ENCODE measurements at places on chromosomes 7 and 10.

GRCh38 chr7:36280840-36281812 is 108.5 kb upstream of the ANLN start:
- no peak for DNase-seq

GRCh38 chr7:122430710-122431109 is 126.2 kb upstream of the FEZF1 start:
- DNase-seq = no peak

DNA sequence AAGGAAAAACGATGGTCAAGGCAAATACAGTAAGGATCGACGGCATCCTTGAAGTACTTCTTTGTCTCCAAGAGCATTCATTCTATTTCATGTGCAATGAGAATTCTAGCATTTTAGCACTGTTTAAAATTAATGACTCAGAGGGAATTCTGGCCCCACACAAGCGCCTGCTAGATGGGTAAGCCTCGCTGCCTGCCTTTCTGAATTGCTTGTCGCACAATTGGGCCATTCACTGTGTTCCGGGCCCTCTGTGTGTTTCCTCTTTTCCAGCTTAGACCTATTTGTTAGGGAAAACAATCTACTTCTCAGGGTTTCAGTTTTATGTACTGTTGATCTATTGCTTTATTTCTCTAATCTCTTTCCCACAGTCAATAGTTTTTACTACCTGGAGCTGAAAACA is 204.7 kb upstream of the ZNF32 start:
- no peak for DNase-seq

DNA sequence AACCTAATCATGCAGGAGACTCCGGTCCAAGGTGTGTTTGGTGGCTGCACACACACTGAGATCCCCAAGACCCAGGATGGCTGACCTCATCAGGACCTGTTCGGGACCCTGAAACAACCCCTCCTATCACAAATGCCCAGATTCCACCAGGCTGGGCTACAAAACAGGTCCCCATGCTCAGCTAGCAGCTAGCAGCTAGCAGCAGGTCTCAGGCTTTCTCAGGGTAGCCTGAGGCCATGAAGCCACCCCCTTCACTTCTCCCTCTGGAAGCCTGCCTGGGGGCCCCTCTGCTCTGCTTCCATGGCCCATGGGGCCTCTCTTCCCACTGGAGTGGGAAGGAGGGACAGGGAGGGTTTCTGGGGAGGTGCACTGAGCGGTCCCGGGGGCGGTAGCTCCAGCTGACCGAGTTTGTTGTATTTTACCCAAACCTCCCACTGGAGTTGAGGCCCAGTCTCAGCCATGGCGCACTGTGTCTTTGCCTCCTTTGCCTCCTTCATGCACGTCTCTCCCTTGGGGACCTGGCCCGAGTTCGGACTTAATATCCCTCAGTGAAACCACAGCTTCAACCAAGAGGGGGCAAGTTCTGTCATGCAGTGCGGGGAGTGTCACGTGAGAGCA is 95.1 kb upstream of the GPR26 start:
- DNase-seq = no peak

DNA sequence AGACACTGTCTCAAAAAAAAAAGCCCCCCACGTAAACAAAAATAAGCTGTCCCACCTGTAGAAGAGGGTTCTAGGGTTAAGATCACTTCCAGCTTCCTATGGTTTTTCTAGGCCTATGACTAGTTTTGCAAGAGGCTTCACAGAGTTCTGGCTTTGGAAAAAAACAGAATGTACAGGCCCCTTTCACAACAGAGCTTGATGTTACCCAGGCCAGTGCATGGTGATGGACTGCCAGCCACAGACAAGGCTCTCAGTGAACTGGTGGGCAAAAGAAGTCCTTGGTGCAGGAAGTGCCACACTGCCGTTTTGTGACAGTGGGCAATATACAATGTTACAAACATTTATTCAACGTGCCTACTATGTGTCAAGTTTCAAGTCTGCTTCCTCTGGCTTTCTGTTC is 18.3 kb upstream of the EFCAB10 start:
- DNase-seq = no peak

DNA sequence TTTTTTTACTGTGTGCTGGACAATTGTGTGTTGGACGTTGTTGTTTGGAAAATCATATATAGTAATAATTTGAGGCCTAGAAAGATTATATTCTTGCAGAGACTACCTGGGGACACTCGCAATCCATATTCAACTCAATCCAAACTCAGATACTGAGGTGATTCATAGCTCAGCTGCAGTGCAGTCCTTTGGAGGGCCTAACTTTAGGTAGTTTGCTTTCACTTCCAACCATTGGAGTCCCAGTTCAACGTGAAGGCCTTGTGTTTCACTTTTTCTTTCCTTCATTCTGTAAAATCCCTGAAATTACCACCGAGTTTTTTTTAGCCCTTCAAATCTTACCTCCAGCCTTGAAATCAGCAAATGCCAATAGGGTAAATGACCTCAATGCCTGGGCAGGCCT is 32.3 kb downstream of the ATRNL1 start:
- DNase-seq = no peak

DNA sequence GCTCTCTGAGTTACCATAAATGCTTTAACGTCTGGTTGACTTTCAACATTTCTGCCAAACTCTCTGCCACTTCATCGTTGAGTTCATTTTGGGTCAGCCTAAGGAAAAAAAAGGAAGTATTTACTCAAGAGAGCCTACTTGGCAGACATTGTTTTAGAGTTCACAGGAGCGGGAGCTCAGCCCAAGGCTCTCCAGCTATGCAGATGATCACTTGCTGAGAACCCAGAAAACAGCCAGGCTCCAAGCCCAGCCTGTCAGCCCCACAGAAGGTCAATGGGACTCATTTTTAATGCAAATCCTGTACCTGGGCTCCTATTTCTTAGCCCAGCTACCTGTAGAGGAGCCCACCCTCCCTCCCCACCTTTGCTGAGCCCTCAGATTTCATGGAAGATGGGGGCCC is 45.5 kb downstream of the NOD1 start:
- no peak for DNase-seq

- DNase-seq = no peak
Measured at GRCh38 chr10:13950543-13950939, 363.8 kb downstream of the PRPF18 start.

DNA sequence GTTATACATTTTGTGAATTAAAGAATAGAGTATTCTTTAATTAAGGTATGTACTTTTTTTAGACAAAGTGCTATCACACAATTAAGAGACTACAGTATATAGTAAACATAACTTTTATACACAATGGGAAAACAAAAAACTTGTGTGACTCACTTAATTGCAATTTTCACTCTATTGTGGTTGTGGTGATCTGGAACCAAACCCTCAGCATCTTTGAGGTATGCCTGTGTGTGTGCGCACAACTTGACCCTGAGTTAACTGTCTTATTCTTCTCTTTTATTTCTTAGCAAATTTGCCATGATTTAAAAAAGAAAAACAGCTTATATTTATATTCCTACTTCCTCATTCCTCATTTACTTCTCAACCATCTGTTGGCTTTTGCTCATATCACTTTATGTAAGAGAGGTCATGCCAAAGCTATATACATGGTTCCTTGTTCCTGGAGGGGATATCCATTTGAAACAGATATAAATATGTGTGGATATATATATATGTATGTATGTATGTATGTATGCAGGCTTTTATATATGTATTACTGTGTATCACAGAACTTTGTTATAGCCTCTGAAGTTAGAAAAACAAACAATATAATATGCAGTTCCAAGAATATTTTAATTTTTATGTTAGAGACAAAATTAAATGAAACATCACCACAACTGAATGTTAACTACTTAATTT is 259.5 kb upstream of the HGF start:
- DNase-seq = no peak

- DNase-seq = no peak
Measured at GRCh38 chr7:67620216-67620933, 623.7 kb downstream of the TYW1 start.

DNA sequence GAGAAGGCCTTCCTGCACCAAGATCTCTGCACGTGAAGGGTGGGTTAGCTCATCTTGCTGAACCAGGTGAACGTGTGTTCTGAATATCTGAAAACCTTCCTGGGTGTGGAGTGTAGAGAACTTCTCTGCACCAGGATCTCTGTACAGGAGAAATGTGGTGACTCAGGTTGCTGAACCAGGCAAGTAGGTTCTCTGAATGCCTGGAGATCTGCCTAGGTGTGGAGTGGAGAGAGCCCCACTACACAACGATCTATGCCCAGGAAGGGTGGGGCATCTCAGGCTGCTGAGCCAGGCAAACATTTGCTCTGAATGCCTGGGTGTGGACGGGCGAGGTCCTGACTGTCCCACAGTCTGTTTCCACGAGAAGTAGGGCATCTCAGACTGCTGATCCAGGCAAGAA is 1002.3 kb upstream of the KCND2 start:
- DNase-seq = no peak

GRCh38 chr10:56823849-56824248 is 462.8 kb upstream of the ZWINT start:
- no peak for DNase-seq

DNA sequence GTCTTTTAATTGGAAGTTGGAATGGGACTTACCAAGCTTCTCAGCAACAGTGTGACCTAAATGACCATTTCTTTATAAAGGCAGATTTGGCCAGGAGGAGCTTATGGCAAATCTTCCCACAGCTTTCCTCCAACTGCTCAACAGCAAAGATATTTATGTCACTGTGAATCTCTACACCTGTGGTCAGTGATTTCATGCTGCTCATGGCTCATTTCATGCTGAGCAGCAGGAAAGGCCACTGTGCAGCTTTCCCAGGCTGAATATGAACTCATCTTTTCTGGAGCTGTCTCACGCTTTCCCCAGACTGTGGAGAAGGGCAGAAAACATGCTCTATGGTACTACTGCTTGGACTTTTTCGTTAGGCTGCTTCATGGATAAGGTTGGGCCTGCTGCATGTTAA is 29.8 kb downstream of the CALCR start:
- DNase-seq = no peak

DNA sequence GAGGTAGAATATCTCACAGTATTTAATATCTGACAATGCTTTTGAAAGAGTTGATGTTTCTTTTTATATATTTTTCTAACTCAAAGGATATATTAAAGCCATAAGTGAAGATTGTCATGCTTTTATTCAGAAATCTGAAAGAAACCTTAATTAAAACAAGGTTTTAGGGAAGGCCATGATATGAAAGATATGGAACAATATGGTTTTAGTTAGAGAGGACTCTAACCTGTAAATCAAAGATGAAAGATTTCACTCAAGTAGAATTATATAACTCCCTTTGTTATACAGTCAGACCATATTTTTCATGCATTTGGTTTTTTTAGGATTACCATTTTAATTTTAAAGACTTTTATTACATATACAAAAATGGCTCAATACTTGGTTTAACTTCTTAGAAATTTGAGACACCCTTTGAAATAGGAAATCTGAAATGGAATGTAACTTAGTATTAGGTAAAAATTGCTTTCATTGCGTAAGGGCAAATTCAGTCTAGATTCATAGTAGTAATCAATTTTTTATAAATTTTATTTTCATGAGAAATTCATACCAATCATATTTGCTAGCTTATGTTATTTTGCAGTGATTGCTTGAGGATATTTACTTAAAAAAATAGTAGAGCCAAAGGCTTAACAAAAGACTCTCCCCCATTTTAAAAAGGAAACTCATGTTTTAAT is 119.8 kb downstream of the TWIST1 start:
- no peak for DNase-seq

- no peak for DNase-seq
Measured at GRCh38 chr7:82964150-82964882, 198.4 kb downstream of the PCLO start.

DNA sequence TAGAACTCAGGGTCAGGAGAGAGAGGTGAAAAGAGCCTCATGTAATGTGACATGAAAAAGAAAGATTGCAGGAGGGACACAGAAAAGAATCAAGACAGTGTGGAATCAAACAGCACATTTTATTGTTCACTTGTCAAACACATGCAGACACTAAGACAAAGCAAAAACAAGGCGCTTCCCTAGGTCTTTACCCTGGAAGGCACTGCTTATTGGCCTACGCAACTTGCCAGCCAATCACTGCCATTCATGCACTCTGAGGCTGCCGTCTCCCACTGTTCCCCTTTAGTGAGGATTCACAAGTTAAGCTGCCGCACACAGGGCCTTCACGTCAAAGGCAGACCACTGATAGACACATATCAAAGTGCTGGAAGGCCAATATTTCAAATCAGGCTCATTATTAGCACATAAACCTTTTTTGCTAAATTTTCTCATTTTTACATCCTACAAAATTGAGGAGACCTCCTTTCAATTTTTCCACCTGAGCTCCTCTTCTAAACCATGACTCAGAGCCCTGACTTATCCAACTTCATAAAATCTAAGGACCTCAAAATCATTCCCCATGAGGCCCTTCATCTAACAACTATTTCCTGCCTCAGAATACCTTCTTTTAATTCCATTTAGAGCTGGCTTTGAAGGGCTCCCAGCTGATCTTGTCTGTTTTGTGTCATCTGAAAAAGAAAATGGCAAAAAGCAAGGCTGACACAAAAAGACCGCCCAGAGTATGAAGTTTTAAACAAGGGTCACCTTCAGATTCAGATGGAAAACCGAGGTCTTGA is 149.4 kb downstream of the CHCHD3 start:
- DNase-seq = no peak

DNA sequence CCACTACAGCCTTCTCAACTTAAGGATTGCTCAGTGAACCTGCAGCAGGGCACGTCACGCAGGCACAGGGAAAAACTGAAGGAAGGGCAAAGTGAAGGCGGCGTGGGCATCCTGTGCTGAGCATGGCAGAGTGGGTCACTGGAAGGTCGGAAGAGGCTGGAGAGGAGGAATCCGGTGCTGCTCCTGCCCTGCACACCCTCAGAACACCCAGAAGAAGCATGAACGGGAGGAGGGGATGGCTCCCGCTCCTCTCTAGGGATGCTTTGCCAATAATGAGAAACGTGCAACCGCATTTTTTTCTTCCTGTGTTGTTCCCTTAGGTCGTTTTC is 175.1 kb downstream of the TNS3 start:
- no peak for DNase-seq

DNA sequence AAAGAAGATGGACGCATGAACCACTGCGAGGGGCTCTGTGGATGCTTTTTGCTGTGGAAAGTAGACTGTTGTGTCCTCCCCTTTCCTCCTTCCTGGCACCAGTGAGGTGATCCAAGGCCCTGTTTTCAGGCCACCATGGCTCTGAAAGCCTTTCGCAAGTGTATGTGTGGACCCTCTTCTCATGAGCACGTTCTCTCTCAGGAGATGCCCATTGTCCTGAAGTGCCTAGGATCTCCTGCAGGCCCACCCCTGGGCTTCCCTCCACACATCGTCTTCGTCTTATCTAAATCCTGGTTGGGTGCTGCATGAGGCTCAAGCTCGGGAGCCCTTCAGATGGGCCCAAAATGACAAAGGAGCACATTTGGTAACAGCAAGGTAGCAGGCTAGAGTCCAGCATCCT is 188.2 kb downstream of the PTPN20 start:
- no peak for DNase-seq

Data from stimulated activated CD8-positive, alpha-beta memory T cell treated with anti-CD3 and anti-CD28 coated beads, Interleukin-4, amount 100 ng/mL, for 1 hour (primary cell).